Stimulated activated CD4-positive, alpha-beta T cell treated with anti-CD3 and anti-CD28 coated beads, Interleukin-1b, Interleukin-23, amount 100 ng/mL, for 1 hour (primary cell): ENCODE measurements at places on chromosomes 4 and X.

DNA sequence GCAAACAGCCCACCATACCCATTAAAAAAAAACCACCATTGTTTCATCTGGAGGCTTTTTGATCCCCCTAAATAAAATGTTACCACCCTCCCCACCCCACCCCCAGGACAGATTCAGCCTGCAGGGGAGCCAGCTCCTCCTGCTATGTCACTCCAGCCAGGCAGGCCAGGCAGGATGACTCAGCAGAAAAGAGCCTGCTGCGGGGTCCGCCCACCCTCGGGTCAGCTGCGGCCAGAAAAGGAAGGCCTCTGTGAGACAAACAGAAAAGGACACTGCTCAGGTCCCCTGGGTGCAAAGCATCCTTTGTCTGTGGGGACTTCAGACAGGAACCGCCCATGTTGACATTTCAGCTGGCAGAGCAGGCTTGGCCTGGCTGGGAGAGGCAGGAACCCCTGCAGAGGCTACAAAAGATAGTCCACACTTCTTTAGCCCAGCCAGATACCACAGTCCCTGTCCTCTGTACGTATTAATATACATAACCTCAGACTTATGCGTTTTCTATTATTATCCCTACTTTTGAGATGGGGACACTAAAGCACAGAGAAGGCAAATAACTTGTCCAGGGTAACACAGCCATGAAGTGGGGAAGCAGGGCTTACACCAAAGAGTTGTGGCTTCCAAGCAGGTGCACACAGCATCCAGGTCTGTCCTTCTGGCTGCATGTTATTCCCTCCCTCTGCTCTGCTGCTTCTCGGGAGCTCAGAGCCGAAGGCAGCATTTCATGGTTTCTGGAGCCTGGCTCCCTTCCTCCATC is 147.7 kb downstream of the CPEB2 start:
- DNase-seq, result no peak

GRCh38 chr4:185261946-185262345 is 52.5 kb downstream of the SNX25 start:
- DNase-seq, result no peak

DNA sequence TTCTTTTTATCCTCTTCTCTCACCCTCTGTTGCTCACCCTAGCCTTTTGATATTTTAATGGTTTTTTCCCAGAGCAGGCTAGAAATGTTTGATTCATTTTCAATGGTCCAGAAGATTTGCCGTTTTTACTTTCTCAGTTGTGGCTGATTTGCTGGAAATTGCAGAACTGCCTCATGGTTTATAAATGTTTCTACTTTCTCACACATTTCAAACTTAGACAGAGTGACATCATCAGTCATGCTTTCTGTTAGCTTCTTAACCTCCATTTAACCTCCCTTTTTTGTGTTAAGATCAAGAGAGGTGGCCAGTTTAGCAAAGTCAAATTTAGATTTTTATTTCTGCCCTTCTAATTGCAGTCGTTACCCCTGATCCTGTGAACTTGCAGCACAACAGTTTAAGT is 8.7 kb downstream of the RXFP1 start:
- DNase-seq, result no peak

DNA sequence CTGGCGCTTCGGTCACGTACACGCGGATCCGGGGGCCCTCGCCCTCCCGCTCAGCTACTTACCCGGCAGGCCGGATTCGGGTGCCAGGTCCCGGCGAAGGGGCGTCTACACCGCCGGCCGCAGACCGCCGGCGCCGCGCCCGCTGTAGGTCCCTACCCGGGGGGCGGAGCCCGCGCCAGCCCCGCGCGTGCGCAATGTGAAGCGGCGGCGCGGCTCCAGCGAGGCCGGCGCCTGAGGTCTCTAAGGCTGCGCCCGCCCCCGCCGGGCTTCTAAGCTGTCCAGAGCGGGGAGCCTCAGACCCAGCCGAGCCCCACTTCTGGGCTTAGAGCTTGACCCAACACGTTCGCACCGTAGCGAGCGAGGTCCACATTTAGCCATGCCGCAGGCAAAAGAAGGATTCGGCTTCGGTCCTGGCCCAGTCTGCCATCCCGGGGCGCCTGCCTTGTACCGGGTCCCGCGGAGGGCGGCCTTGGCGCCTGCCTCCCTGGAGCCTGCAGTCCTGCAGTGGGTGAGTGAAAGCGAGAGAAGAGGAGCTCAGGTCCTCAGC is at the start of gene ZNF518B:
Gene ZNF518B (minus strand): TSS at position 172 of the 547 bp plus-strand sequence. CDS start 11,098 bp downstream, outside the sequence.
- DNase-seq, result peak; percentile 60

DNA sequence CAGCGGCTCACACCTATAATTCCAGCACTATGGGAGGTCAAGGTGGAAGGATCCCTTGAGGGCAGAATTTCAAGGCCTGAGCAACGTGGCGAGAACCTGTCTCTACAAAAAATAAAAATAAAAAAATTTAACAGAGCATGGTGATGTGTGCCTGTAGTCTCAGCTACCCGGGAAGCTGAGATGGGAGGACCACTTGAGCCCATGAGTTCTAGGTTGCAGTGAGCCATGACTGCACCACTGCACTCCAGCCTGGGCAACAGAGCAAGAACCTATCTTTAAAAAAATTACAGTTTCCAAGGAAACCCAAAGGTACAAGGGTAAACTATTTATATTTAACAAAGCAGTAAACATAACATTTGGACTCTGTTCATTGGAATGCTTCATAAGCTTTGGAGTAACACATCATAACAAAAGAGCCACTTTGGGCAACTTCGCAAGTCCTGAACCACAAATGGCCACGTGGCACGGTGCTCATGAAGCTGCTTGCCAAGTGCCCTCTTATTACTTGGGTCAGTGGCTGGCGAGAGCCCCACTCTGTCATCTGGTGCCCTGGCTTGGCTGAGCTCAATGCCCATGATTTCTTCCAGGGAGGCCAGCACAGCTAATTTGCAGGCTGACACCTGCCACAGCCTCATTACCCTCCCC is 165.6 kb downstream of the SH3KBP1 start:
- DNase-seq, result no peak

GRCh38 chr4:120536884-120537283 is 385.6 kb downstream of the PRDM5 start:
- no peak for DNase-seq
